ENCODE measurements at places on chromosomes 3 and 15.

- DNase-seq = no peak
Measured at GRCh38 chr15:29115093-29115991, 154.3 kb downstream of the NSMCE3 start.

DNA sequence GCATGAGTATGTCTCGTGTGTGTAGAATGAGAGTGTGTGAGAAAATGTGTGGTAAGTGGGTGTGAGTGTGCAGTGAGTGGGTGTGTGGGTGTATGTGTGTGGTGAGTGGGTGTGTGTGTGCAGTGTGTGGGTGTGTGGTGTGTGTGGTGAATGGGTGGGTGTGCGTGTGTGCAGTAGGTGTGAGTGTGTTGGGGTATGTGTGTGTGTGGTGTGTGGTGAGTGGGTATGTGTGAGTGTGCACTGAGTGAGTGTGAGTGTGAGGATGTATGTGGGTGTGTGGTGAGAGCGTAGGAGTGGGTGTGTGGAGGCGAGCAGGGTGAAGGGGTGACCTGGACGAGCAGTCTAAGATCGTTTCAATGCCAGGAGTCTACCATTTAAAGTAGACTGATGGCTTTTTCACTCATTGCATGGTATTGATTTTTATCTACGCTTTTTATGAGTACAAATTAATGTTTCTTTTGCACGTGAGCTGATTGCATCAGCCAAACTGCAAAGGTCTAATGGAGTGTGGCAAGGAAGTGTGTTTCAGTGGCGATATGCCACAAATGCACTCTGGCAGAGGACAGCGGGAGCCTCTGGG, 1.6 kb upstream of the CPN2 start:
- DNase-seq = no peak

GRCh38 chr3:187213616-187214015, 16.3 kb downstream of the RTP1 start:
- no peak for DNase-seq

GRCh38 chr3:135736740-135737139, 228.8 kb upstream of the PPP2R3A start:
- no peak for DNase-seq

GRCh38 chr3:24365168-24365567, 129.5 kb downstream of the THRB start:
- no peak for DNase-seq

- no peak for DNase-seq
Measured at GRCh38 chr3:192170659-192171058, 556.7 kb downstream of the FGF12 start.

DNA sequence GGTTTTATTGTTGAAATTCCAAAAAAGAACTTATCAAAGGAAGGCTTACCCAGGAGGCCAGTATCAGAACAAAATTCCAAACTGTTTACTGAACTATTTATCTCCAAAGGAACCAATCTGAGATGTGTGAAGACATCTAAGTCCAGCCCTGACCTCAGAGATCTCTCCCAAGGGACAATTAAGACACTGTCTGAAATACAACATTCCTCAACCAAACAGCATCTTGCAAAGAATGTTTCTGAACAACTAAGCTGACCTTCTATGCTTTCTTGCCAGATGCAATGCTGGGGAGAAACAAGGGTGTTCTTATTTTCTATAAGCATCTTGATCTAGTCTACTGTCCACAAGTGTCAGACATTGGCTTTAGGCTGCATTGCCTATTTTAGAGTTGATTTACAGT, 13.6 kb downstream of the PDZRN3 start:
- DNase-seq = no peak

- no peak for DNase-seq
Measured at GRCh38 chr15:70415398-70415797, 317.7 kb upstream of the TLE3 start.

Data from frontal cortex (tissue), 4 donors.